CD4-positive, alpha-beta T cell treated with Interleukin-21 for 1 hour (primary cell): ENCODE measurements at places on chromosomes 5 and 9.
A peak's percentile ranks its signal among the peaks of the same experiment; 100 is the strongest.

GRCh38 chr5:136375920-136376319 is 10.6 kb upstream of the TRPC7 start:
- DNase-seq: no peak

DNA sequence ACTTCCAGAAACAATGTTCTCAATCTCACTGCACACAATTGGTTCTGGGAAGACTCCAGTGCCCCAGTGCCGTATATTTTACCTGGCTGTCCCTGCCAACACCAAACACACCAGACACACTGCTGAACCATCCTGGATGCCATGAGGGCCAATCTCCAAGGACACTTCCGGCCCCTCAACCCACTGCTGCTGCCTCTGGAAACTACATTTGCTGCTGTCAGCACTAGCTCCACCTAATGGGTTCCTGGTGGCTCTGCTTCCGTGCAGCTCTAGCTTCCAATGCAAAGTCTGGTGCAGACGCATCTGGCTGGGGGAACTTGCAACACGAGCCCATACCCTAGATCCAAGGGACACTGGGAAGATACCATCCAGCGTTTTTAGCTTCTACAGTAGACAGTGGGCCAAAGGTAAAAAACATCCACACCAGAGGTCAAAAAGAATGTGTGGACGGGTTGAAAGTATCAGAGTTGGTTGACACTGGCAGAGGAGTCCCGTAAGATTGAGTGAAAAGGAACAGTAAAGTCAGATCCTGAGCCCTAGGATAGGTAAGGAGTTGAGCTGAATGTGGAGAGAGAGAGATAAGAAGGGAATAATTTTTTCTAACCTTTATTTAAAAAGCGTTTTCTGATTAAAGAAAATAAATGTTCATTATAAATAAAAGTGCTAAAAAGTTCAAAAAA is 99.7 kb upstream of the KIF2A start:
- DNase-seq: no peak

DNA sequence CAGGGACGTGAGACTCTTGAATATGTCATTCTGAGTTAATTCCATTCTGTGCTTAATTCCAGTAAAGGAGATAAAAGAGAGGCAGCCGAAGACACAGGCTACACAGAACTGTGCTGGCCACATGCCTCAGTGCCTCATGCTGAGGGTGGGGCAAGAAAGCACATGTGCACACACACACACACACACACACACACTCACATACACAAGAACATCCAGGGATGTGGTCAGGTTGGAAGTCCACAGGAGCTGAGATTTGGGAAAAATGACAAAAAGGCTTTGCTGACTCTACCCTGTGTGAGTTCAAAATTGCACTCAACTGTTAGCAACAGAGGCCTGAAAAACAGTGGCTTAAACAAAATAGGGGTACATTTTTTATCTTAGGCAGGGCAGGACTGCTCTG is 40.5 kb downstream of the ALG2 start:
- no peak for DNase-seq

DNA sequence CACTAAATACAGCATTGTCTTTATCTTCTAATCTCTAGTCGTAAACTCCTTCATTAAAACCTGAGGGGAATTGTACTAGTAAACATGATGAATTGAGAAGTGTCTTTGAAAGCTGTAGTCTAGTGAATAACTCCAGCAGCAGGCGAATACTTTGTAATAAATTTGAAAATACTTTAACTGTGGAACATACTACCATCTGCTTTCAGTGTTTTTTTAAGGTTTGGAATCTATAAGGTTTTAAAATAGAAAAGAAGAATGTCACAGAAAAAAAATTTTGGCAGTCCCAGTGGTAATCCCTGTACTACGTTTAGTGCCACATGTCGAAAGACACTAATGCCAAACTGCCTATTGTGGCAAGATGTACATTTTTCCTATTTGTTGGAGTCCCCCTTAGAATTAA is 379.0 kb upstream of the NUDT12 start:
- DNase-seq: no peak

GRCh38 chr9:120099065-120099464 is 480.9 kb downstream of the CDK5RAP2 start:
- no peak for DNase-seq

GRCh38 chr5:139543423-139543991 is 17.6 kb upstream of the UBE2D2 start:
- peak; percentile 53 for DNase-seq

DNA sequence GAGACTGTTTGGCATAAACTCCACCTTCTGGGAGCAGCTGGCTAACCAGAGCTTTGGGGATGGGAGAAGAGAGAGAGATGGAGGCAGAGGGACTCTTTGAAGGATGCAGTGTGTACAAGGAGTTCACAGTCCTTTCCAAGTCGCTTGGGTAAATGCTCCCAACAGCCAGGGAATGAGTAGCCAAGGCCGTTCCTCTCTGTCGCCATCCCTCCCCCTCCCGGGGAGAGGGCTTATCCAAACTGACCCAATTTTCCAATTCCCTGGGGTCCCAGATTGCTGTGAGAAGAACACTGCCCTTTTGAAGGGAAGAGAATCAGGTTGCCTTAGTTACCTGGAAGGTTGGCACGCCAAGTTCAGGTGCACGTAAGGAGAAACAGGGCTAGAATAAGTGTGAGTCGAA is 7.9 kb downstream of the WWC1 start:
- DNase-seq: no peak

- DNase-seq: no peak
These were observed 28.2 kb downstream of the RETREG1 start for GRCh38 chr5:16588434-16589214.
